ENCODE measurements at places on chromosomes 11 and 22.

GRCh38 chr11:35539781-35540281 lies 14.4 kb upstream of the PAMR1 start:
- no peak for DNase-seq

DNA sequence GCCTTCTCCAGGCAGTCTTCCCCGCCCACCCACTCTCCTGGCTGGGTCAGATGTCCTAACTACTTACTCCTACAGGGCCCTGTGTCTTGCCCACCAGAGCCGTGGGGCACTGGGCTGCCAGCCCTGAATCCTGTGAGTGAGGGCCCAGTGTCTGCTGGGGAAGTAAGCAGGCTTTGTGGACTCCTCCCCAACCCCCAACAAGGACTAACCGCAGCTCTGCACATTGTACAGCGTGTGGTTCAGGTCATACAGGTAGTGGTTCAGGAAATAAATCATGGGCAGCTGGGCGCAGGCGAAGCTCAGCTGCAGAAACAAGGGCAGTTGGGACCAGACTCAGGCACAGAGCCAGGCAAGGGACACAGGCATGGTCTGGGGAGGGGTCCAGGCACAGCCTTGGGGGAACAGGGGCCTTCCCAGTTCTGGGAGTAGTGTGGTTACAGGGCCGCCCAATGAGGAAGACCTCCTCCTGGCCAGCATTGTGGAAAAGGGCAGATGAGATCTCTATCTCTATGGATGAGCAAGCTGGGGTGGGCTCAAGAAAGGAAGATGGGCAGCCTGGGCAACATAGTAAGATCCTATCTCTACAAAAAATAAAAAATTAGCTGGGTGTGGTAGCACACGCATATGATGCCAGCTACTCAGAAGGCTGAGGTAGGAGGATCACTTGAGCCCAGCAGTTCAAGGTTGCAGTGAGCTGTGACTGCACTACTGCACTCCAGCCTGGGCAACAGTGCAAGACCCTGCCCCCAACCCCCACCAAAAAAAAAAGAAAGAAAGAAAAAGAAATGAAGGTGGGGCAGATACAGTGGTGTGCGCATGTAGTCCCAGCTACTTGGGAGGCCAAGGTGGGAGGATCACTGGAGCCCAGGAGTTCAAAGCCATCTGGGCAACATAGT lies 5.5 kb downstream of the UNC93B1 start:
- DNase-seq, result no peak

DNA sequence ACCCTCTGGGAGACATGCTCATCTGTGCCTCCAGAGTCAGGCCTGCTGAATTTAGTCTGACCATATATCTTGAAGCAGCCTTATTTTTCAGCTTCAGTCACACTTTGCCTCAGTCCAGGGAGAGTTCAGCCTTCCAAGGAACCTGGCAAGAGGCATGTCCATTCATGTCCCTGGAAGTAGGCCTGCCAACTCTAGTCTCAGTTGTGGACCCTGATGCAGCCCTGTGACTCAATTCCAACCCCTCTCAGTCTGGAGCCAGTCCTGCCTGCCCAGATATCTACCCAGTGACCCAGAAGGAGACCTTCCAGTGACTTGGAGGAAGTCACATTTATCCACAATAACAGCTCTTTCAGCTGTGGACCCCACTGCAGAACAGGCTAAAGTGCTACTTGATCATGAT lies 566.6 kb downstream of the TMEM135 start:
- no peak for DNase-seq

DNA sequence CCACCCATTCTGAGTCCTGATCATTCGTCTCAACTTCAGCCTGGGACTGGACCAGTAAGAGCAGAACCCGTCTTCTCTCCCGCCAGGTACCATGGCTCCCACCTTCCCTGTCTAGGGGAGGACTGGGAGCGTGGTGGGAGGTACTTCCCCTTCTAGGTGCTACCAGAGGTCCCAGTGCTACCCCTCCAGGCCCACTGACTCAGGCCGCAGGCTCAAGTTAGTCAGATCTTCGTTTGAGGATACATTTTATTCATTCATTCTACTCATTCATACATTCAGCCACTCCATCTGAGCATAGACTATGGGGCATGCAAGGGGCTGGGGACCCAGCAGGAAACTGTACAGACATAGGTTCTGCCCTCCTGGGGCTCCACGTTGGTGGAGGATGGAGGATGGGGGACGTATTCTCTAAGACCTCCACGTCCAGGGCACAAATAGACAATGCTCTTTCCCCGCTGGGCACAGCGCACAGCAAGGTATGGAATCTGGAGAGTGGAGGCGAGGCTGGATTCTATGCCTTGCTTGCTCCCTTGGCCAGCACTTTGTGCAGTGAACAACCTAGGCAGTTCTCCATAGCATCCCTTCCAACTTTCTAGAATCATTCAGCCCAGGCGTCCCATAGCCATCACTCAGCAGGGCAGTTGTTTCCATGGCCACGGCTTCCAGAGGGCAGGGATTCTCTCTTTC lies 1.0 kb upstream of the RAB3IL1 start:
- no peak for DNase-seq

- DNase-seq, result no peak
These were observed 9.4 kb downstream of the IGSF9B start for GRCh38 chr11:133947321-133947756.

GRCh38 chr11:71946144-71946571 lies 17.3 kb downstream of the RNF121 start:
- DNase-seq, result no peak

DNA sequence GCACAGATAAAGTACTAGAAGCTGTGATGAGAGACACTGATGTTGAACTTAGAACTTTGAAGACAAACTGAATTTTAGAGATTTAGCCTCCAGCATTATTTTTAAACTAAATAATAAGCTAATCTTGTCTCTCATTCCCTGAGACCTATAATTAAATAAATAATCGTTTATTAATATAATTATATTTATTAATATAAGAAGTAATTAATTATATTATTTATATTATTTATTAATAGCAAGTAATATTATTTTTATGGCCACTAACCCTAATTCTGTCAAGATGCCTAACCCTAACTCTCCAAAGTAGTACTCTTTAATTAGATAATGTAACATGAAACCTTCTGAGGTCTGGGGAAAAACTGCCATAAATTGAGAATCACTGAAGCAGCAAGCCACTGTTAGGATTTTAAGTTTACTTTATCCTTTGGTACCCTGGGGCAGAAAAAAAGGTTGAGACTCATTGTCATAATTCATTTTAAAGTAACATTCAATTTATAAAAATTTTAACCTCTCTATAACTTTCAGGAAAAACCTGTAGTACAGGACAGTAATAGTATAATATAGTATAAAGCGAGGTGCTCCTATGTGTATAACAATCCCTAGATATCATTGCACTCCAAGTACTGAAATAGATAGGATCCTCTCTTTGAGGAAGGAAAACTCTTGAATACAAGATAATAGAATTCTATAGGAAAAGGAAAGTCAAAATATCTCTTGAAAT lies 85.4 kb downstream of the TTC28 start:
- DNase-seq, result no peak

DNA sequence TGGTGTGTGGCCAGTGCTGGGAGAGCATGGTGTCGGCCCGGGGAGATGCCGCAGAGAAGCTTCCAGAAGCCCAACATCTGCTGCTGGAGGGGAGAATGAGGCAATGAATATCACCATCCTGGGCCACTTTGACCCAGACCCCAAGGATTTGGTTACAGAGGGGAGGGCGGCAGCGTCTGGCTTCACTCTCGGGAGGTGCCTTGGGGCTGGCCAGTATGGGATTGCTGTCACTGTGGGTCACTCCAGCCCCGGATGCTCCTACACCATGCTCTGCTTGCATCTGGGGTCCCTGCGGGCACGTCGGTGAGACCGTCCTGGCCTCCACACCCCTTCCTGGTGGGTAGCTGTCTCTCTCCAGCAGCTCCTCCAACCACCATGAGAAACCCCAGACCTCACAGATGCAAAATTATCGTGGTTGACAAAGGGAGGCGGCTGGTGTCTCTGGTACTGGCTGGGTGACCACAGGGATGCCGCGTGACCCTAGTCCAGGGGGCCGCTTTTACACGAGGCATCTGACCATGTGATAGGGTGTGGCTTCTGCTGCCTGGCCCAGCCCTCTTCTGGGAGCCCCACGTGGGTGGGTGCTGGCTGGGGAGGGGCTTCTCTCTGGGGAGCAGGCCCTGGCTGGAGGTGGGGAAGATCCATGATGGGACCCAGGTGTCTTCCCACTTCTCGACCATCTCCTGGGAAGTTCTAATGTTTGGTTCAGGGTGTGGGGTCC lies 5.7 kb downstream of the KCNQ1 start:
- DNase-seq, result no peak

- peak; percentile 34 for DNase-seq
These were observed at the start of gene SLC29A2 for GRCh38 chr11:66371627-66372415. Gene SLC29A2 (minus strand): TSS chr11:66371760. CDS start chr11:66371591, 169 bp downstream.

DNA sequence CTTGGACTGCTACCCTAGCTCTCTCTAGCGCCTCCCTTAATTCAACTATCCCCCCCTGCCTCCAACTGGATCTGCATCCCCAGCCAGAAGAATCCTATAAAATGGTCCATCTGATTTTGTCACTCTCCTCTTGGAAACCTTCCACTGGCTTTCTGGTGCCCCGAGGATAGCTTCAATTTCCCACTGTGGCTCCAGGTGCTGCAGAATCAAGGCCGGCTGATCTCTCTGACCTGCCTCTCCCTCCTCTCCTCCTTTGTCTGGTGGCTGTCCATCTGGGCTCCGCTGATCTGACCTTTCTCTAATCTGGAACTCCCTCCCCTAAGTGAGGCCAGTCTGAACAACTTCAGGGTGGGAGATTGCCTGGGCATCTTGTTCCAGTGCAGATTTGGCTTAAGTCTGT lies 6.1 kb upstream of the GRK3 start:
- no peak for DNase-seq

DNA sequence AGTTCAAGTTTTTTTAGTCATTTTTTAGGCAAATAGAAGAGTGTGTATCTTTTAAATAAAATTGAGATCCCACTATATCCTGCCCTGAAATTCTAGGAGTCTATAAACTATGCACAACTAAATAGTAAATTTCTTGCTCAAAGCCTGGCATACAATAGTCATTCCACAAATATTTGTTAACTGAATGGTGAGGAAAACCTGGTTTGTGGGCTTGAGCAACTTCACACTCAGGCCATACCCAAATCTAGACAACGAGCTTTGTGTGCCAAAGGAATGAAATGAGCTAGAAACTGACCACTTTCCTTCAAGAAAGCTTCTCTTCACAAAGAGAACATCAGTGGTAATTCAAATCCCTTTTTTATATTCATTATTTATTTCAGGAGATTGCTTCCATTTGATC lies 39.6 kb upstream of the AMOTL1 start:
- no peak for DNase-seq

GRCh38 chr22:42879371-42880021 lies 22.4 kb upstream of the ARFGAP3 start:
- DNase-seq, result no peak

DNA sequence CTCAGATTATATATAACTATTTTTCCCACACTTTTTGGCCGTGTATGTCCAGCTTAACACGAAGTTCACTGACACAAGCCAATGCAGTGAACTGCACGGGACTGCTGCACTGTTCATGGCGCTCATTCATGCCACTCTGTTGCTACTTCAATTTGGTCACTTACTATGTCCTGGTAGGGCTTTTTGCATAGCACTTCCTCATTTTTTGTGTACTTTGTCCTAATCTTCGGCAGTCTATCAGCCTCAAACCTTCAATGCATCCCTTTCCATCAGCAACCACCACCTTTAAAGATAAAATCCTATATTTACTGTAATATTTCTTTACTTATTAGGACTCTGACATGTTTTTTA lies 18.7 kb upstream of the ARHGAP32 start:
- no peak for DNase-seq

- DNase-seq, result no peak
These were observed 1468.1 kb downstream of the BRD1 start for GRCh38 chr22:48359613-48359965.

- no peak for DNase-seq
These were observed 1089.3 kb downstream of the FAM181B start for GRCh38 chr11:81644239-81644840.

DNA sequence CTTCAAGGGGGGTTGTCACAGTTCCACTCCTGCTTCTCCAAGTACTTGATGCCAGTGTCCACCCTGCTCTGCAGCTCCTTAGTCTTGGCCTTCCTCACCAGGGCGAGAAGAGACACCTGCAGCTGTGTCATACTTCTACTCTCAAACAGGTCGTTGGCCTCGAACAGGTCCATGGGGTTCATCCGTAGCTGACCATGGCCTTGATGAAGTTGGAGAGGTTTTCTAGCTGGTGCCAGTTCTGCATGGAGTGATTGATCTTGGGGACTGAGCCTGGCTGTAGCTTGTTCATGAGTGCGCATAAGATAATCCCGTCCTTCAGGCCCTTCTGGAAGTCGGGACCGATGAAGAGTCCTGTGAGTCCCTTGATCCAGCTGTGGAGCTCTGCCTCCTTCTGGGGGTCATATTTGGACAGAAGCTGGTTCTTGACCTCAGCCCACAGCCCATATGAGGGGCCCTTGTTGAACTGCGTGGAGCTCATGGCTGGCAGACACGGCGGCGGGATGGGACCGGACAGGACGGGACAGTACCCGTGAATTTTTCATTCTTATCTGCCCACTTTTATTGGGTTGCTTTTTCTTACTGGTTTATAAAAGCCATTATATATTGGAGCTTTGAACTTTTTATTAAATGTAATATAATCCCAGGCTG lies 33.4 kb upstream of the HORMAD2 start:
- no peak for DNase-seq

- DNase-seq, result no peak
These were observed 37.8 kb downstream of the ARRB1 start for GRCh38 chr11:75313513-75314272.

- DNase-seq, result no peak
These were observed 842.1 kb downstream of the TBC1D22A start for GRCh38 chr22:47604563-47604962.

DNA sequence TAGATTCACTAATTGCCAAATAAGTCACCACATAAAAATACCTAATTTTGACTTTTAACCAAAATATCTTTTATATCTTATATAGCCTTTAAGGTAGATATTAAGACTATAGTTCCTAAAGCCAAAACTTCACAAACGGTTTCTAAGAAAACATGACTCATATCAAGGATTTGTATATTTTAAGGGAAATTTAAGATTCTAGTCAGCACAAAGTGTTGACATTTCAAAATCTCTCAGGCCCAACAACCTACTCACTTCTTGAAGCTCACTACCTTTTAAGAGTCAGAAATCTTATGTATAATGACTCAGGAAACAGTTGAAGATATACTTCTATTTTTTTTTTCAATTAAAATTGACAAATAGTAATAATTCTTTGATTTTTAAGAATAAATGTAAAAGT lies 221.9 kb downstream of the SBF2 start:
- no peak for DNase-seq
